ENCODE measurements at places on chromosomes 1 and 21. TPM values are rescaled to one million over a fixed set of nuclear protein-coding genes. Genes with fewer than 3 reads are reported as not detected.

GRCh38 chr1:218925777-218926176, 247.9 kb upstream of the LYPLAL1 start:
- DNase-seq = no peak

Gene CELA3A
- not detected for total RNA-seq

GRCh38 chr1:20448671-20449071, 37.3 kb downstream of the CAMK2N1 start:
- no peak for DNase-seq

GRCh38 chr21:27450216-27450615, 483.3 kb upstream of the ADAMTS5 start:
- DNase-seq = no peak

- DNase-seq = no peak
These were observed 129.3 kb upstream of the GJB5 start for GRCh38 chr1:34625521-34626015.

GRCh38 chr1:211643324-211644212, 31.9 kb downstream of the NEK2 start:
- no peak for DNase-seq

DNA sequence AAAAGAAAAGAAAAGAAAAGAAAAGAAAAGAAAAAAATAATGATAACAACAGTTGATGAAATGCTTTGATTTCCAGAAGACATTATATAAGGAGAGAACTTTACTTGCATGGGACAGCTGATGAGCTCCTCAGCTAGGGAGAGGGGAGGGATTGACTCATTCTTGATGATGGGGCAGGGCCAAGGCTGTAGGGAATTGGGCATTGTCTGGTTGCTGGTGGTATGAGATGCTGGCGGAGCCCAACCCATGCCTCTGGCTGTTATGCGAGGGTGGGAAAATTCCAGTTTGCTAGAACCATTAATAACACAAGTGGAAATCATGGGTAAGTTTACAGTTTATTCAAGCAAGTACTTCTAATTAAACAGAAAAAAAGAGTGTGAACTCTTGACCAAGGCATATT, 36.0 kb upstream of the KIF26B start:
- no peak for DNase-seq

Gene ZNF683
- total RNA-seq = not detected

Gene GPR25
- total RNA-seq = not detected

GRCh38 chr1:233480198-233480597, 133.7 kb upstream of the KCNK1 start:
- DNase-seq = no peak

GRCh38 chr1:6603238-6603914, 707 bp upstream of the KLHL21 start:
- no peak for DNase-seq

Gene LIPI
- total RNA-seq = not detected

DNA sequence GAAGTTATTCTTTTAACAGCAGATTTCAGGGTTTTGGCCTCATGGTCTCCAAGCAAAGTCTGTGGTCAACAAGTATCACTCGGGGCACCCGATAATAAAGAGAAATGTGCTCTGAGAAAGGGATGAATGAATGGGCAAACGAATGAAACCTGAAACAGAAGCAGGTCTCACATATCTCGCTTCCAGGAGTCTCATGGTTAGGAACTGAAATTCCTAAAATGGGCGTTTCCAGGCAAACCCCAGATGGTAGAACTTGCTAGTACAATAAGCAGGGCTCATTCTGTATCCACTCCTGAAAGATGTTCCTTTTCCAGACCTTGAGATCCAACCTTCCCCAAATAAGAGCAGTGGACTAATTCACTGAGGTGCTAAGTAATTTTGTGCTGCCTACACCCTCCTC, 87.2 kb downstream of the LAMC2 start:
- DNase-seq = no peak

Gene WNT2B
- 14.3 TPM for total RNA-seq

- DNase-seq = no peak
These were observed 27.7 kb downstream of the CD34 start for GRCh38 chr1:207883104-207883651.

Gene FAM151A
- not detected for total RNA-seq

Gene ANKRD34A
- total RNA-seq = 0.56 TPM

DNA sequence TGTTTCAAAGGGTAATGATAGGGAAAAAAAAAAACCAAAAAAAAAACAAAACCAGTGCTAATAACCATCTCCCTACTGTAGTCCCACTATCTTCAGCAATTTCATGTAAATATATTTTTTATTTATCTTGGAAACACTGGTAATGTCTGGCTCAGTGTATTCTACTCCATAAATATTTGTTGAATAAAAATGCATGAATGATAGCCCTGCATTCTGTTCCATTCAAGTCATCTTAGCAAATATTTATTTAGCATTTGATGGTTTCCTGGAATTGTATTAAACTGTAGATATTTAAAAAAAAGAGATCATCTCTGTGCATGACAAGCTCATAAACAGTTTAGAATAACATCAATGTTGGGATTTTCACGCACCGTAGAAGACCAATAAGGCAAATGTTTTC, 24.2 kb downstream of the IL23R start:
- no peak for DNase-seq

Gene INSRR
- 0.12 TPM for total RNA-seq

DNA sequence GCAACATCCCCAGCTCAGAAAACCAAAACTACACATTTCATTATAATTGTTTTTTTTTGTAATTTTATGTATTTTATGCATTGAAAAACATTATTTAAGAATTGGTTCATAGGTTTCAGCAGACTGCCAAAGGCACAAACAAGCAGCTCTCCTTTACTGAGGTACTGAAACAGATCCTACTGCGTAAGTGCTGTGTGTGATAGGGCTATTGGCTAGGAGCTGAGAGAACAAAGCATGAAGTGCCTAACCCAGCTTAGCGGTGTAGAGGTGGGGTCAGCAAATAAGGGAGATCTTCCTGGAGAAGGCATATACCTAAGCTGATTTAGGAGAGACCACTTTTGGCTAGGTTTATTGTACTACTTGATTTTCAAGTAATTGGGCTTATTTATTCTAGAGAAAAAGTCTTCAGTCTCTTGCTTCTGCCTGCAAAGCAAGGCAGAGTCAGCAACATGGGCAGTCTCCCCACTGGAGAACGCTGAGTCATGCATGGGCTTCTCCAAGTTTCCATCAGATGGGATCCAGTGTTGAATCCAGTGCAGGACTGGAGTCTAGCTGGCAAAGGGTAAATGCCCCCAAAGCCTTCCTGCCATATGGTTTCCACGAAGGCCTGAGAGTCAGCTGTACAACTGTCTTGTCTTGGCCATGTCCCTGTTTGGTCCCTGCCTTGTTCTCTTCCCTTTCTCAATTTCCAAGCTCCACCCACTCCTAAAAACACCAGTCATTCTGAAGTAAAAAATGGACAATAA, 18.0 kb upstream of the YTHDF2 start:
- no peak for DNase-seq

Gene TCHHL1
- total RNA-seq = not detected

Gene NPPA
- not detected for total RNA-seq

GRCh38 chr1:225950905-225951497, 10.0 kb upstream of the LEFTY2 start:
- DNase-seq = no peak

DNA sequence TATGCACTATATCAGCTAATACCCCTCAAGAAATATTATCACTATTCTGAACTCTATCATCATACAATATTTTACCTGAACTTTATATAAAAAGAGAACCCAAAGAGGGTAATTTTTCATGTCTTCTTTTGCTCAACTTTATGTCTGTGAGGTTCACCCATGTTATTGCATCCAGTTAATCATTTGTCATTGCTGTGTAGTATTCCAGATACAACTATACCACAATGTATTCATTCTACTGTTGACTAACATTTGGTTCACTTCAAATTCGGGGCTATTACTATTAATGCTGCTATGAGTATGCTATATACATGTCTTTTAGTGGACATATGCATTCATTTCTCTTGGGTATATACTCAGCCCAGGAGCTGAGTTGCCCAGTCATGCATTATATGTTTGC, 21.0 kb upstream of the DLGAP3 start:
- no peak for DNase-seq

Gene CD160
- total RNA-seq = not detected

- DNase-seq = no peak
These were observed 224.0 kb upstream of the COA6 start for GRCh38 chr1:234149217-234149616.

GRCh38 chr1:155007251-155007828, 4.7 kb downstream of the ZBTB7B start:
- DNase-seq = no peak

DNA sequence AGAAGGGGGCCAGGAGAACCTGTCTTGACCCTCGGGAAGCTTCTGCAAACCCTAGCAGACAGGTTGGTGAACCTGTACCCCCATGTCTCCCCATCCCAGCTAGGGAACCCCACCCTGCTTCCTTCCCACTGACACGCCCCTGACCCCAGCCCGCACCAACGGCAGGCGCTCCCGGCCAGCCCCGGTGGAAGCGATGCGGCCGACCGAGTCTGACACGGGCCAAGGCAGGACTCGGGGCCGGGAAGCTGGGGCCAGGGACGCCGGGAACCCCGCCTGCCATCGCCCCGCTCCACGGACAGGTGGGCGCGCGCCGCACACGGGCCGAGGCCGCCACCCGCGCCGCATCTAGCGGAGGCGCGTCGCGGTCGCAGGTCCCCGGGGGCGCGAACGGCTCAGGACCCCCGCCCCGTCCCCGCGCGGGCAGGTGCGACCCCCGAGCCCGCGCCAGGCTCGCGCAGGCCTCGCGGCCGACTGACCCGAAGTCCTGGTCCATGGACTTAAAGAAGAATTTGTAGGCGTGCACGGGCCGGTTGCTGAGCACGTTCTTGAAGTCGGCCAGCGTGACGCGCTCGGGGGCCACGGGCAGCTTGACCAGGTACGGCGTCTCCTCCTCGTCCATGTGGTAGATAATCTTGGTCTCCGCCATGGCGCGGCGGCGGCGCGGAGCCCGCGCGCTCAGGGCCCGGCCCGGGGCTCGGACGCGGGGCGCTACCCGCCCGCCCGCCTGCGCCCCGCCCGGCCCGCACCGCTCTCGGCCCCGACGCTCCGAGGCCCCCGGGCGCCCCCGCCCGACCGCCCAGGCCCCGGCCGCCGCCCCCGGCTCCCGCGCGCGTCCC, 580 bp downstream of the DVL1 start:
- no peak for DNase-seq

GRCh38 chr1:7207875-7208646, 422.8 kb downstream of the CAMTA1 start:
- DNase-seq = no peak

Gene LAMB3
- total RNA-seq = 8.4 TPM
